Activated CD4-positive, alpha-beta memory T cell treated with anti-CD3 and anti-CD28 coated beads, Interleukin-2, amount 10 ng/mL, durations not matched to agents 7 days and 5 days (primary cell): ENCODE measurements at places on chromosomes 13 and 19. TPM values are rescaled to one million over a fixed set of nuclear protein-coding genes. Genes with fewer than 3 reads are reported as not detected.

- no peak for DNase-seq
These were observed 565.7 kb downstream of the EFNB2 start for GRCh38 chr13:105969761-105970160.

- DNase-seq, result no peak
These were observed 41.7 kb downstream of the PCDH17 start for GRCh38 chr13:57673197-57673596.

DNA sequence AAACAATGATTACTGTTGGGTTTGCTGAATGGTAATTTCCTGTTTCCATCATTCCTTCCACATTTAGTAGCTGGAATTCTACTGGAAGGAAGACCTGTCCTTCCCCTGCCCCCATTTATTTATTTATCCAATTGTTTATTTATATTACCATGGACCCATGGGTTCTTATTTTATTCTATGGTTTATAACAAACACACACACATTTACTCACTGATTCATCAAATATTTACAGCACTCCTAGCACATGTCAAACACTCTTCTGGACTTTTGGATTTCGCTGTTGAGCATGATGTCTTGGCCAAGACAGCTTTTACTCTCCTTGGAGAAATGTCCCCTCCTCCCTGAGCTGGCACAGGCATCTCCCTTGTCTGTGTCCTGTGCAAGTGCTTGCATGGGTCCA, 227.8 kb upstream of the MAB21L1 start:
- no peak for DNase-seq

DNA sequence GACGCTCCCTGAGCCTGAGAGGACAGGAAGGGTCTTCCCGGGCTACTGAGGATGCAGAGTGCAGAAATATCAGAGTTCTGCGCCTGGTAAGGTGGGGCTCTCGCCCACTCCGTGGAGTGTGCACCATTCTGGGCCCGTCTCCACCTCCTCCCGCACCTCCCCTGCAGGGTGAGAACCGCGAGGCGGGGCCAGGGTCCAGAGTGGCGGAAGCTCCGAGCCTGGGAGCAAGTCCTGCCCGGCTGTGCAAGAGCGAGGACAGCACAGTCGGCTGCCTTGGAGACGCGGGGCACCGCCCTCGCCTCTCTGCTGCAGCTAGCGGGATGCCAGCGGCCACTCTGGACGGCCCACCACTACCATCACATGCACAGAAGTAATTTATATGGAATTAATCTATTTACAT, 2304.4 kb downstream of the PCDH9 start:
- DNase-seq, result no peak

DNA sequence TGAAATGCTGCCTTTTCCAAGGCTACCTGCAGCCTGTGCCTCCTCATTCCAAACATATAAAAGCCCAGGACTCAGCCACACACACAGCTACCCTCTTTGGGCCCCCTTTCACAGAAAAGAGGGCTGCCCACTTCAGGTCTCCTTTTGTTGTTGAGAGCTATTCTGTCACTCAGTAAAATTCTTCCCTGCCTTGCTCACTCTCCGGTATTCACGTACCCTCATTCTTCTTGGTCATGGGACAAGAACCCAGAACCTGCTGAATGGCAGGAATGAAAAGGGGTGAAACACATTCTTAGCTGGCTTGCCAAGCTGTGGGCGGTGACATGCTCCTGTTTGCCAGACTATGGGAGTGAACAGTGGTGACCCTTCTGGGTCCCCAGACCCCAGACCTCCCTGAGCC, 338.0 kb upstream of the ATXN8OS start:
- DNase-seq, result no peak

GRCh38 chr19:17458970-17459369, 1.8 kb downstream of the NXNL1 start:
- no peak for DNase-seq

MBD3L2 gene
- not detected for total RNA-seq
